Stomach (tissue), 19 donors: ENCODE measurements at places on chromosomes 2 and 18. TPM values are rescaled to one million over a fixed set of nuclear protein-coding genes. Genes with fewer than 3 reads are reported as not detected.
A peak's percentile ranks its signal among the peaks of the same experiment; 100 is the strongest.

GRCh38 chr18:3832025-3832638 lies 382.2 kb downstream of the TGIF1 start:
- no peak for DNase-seq

DNA sequence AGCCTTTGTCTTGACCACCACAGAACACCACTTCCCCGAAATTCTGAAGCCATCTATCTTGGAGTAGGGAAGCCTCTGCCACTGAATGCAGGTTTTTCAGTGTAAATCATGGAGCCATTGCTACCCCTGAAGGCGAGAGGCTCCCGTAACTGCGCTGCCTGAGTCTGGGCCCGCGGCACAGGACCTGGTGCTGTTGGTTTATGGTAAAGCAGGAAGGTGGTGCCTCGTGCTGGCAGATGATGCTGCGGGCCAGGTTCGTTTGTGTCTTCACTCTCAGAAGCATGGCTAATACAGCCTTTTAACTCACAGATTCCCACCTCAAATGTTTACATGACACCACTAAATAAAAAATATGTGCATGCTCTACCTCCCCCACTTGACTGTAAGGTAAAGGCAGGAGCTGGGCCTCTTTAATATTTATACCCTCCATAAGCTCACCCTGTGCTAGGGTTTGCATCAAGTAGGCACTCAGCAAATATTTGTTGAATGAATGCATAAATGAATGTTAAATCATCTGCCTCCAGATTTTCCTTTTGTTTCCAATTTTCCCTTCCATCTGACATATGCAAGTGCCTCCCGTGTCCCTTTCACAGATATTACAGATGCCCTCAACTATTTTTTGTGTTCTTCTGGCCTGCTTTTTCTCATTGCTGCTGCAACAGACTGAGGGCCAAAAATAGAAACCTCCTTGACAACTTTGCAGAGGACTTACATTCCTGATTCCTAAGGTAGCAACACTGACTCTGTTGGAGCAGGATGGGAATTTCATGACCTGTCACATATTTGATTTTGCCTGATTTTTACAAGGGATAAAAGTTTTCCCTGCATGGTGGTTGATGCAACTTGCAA lies 83.5 kb upstream of the CPO start:
- no peak for DNase-seq

GRCh38 chr2:121825003-121825950 lies 69.8 kb downstream of the TSN start:
- DNase-seq, result no peak

- DNase-seq, result no peak
Observed at GRCh38 chr2:127860130-127860529, 2.2 kb upstream of the POLR2D start.

DNA sequence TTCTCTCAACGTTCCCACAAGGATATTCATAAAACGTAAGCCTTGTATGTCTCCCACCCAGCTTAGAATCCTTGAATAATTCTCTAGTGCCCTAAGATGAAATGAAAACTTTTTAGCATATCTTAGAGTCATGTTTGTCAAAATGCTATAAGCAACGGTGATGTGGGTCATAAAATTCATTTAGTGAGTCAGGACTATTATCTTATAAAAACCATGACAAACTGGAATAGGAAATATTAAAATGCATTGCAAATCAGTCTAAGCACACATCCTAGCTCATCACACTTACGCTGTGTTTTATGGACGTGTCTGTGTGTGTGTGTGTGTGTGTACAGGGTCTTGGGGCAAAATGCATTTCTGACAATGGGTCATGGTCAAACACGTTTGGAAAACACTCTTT lies 119.9 kb upstream of the ST6GAL2 start:
- DNase-seq, result no peak

GRCh38 chr2:192035731-192036442 lies 158.8 kb downstream of the TMEFF2 start:
- DNase-seq, result no peak

DNA sequence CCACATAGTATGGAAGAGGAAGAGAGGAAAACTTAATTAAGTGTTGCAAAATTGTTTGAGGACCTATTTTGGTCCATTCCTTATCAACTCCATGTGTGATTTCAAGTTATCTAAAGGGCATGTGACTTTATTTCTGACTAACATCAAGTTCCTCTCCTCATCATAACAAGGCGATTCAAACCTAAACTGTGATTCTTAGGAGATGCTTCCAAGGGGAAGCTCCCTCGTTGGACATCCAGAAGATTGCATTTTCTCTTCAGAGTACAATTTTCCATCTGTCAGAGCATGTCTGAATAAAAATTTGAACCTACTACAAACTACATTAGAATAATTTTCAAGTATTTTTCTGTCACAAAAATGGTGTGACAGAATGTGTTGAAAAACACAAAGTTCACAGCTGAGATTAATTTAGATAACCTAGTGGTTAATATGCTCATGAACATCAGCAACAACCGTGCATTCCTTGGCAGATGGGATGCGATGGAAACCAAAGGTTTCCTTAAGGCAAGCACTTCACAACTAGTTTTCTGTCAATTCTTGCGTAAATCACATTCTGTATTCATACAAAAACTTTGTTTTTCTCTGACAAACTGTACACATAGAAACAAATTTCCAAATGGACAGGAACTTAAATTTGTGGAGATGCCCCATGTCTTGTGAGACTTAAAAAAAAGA lies 4.2 kb downstream of the SFT2D3 start:
- DNase-seq, result no peak

GRCh38 chr18:77177009-77177408 lies 44.4 kb upstream of the MBP start:
- no peak for DNase-seq

GRCh38 chr2:2142345-2142744 lies 188.7 kb downstream of the MYT1L start:
- no peak for DNase-seq

DNA sequence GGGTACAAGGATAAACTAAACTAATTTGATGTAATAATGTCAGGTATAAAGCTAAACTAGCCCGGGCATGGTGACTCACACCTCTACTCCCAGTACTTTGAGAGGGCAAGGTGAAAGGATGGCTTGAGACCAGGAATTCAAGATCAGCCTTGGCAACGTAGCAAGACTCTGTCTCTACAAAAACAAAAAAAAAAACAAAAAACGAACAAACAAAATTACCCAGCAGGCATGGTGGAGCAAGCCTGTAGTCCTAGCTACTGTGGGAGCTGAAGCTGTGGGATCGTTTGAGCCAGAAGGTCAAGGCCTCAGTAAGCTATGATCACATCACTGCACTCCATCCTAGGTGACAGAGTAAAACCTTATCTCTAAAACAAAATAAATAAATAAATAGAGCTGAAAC lies 131.8 kb upstream of the KYNU start:
- no peak for DNase-seq

- DNase-seq, result no peak
Observed at GRCh38 chr2:12618576-12618975, 98.2 kb upstream of the TRIB2 start.

- peak; percentile 48 for DNase-seq
Observed at GRCh38 chr2:1140389-1141003, 189.8 kb downstream of the SNTG2 start.

DNA sequence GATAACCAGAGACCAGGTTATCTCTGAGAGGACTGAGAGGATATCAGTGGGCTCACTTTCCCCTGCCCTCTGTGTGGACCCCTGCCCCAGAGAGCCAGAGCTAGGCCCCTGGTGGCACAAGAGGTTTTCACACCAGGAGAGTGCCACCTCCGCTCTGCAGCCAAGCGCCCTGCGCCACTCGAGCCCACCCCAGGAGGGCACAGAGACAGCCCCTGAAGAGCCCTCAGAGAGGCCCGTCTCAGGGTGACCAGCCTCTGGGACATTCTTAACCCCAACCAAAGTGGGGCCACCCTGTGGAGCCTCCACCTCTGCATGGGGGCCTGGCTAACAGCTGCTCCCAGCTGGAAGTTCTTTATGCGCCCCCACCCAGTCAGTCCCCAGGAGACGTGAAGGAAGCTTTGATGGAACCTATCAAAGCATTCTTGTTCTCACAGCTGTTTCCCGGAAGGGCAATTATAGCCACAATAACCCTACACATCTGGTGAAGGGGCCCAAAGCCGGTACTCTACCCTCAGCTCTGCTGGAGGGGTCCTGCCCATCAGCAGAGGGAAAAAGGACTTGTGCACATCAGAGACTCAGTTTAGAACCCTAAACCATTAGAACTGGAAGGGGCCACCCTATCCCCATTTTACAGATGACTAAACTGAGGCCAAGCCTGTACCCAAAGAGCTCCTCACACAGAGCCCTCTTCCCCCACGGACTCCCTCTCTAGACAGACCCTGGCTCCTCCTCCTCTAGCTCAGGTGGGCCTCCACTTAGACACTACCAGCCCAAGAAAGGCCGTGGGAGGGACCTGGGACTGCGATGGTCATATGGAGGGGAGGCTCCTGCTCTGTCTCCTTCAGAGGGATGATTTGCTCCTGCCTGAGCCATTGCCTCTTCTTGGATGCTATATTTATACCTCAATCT lies 101.1 kb downstream of the ZFP36L2 start:
- DNase-seq, result no peak

GRCh38 chr2:667332-667999 lies 9.7 kb downstream of the TMEM18 start:
- DNase-seq, result peak; percentile 48

DNA sequence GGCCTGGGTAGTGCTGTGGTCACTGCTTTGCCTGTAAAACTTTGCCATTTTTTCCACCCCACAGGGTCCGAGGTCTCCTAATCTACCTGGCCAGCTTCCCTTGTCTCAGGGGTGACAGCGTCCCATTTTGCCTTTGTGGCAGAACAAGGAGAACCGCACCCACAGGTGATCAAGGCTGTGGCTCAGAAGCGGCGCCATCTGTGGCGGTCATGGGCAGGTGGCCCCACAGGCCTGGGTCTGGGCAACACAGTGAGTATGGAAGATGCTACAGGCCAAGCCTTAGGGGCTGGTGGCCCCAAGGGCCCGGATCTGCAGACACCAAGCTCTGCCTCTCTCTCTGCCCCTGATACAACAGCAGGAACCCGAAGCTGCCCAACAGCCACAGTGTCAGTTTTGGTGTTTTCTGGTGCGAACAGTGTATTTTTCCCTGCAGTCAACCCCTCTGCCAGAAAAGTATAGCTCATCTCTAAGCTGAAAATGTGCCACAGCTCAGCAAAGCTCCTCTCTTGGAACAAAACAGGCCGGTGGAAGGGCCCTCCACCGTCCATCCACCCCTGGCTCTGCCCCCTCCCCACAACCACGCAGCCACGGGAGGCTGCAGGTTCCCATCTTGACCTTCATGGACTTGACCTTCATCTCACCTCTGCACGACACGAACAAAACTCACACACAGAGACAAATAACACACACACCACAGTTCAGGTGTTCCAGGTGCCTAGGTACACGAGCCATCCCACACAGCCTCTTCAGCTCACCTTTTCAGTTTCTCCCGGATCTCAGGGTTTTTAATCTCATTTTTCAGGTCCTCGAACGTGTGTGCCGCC lies 96.7 kb downstream of the PXDN start:
- DNase-seq, result no peak

DNA sequence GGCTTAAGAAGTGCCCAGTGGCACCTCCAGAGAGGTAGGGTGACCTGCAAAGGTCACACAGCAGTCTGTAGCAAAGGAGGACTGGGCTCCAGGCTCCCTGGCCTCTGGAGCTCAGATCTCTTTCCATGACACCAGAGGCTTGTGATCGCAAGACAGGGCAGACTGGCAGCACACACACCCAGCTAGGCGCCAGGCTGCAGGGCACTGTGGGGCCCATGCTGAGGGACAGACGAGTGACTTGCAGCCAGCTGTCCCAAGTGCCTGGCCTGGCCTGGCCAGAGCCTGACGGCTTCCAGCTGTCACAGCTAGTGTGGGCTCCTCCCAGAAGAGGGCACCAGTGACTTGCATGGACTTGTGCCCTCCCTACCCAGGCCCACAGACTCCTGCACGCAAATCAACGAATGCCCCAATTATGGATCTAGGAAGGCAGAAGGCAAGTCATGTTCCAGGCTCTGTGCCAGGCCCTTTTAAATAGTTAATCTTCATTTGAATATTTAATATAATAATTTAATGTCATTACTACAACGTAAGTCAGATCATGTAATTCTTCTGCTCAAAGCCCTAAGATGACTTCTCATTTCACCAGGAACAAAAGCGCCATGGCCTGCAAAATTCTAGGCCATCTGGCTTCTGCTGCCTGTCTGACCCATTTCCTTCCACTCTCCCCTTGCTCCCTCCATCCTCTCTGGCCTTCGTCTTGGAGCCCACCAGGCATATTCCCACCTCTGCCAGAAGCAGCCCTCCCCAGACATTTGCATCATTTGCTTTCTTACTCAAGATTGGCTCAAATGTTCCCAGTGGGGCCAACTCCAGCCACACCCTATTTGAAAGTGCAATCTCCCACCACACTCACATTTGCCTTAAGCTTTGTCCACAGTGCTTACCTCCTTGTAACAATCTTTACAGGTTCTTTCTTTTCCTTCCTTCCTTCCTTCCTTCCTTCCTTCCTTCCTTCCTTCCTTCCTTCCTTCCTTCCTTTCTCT lies 3.7 kb upstream of the SPEG start:
- DNase-seq, result no peak

GRCh38 chr2:70657246-70657645 lies 103.6 kb upstream of the TGFA start:
- DNase-seq, result no peak

GRCh38 chr18:22271030-22271429 lies 101.6 kb downstream of the GATA6 start:
- DNase-seq, result no peak

DNA sequence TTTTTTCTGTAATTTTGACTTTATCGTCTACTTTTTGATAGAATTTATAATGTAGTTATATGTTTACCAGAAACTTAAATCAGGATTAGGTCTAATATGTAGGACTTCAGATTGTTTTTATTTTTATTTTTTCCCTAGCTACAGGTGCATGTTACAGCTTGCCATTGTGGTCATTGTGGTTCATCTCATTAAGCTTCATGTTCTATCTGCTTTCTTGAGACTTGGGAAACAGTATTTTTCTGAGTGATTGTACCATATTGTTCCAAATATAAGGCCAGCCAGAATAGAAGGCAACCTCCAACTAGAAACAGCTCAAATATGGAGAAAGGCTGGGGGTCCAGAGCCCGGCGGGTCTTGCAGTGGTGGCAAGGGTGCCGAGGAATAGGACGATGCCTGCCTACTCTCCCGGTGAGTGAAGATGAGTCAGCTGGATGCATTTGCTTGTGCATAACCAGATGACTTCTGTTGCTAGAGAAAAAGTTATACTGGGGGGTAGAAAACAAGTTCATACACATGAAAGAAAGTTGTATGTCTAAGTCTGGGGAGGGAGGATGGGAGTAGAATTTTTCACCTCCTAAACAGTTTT lies 188.4 kb downstream of the CCDC85A start:
- no peak for DNase-seq

- DNase-seq, result no peak
Observed at GRCh38 chr2:218407717-218408116, 8.0 kb downstream of the CTDSP1 start.

- DNase-seq, result no peak
Observed at GRCh38 chr18:23967321-23968089, 47.0 kb upstream of the TTC39C start.

The GKN2 gene
- 1,354 TPM for total RNA-seq

The ABCB11 gene
- 0.18 TPM for total RNA-seq

The GPR45 gene
- total RNA-seq, result not detected

The FAM110C gene
- 8.7 TPM for total RNA-seq

The MFSD6 gene
- total RNA-seq, result 105 TPM

The DHX57 gene
- total RNA-seq, result 21.7 TPM

The MDH1B gene
- total RNA-seq, result 0.87 TPM

The CCDC150 gene
- total RNA-seq, result 19.8 TPM

The SLC5A6 gene
- 19.3 TPM for total RNA-seq
